Endodermal cell (in vitro differentiated cells): ENCODE measurements at places on chromosomes 7 and 10. TPM values are rescaled to one million over a fixed set of nuclear protein-coding genes. Genes with fewer than 3 reads are reported as not detected.

The TFAM gene
- 72.9 and 80.8 TPM in 2 replicates for total RNA-seq

The CYP2C19 gene
- total RNA-seq = 0.22 TPM in 1 of 2 replicates, not detected in the other

The BMPR1A gene
- 54.5 to 76.2 TPM (median 69.4 TPM) in 3 replicates for total RNA-seq

The TLX1 gene
- not detected in 2 replicates for total RNA-seq

The ARMC3 gene
- total RNA-seq = 2.0 and 2.5 TPM in 2 replicates

The METTL27 gene
- total RNA-seq = 18.2 to 24.2 TPM (median 22.2 TPM) in 3 replicates

The CLDN4 gene
- 8.5 to 11.9 TPM (median 9.7 TPM) in 3 replicates for total RNA-seq

The ASCC1 gene
- total RNA-seq = 28.7 to 48.7 TPM (median 29.2 TPM) in 3 replicates

The CTAGE4 gene
- total RNA-seq = 2.1 to 7.3 TPM (median 6.3 TPM) in 3 replicates

The PRSS37 gene
- total RNA-seq = not detected in 3 replicates

The DRGX gene
- not detected in 3 replicates for total RNA-seq

- H3K27ac ChIP-seq = no peak overlapping the region
- H3K36me3 ChIP-seq = no peaks in the 10 kb centered on the region
- H3K4me3 ChIP-seq = no peak overlapping the region
These were observed 25.0 kb upstream of the C1GALT1 start for GRCh38 chr7:7157177-7157886.

DNA sequence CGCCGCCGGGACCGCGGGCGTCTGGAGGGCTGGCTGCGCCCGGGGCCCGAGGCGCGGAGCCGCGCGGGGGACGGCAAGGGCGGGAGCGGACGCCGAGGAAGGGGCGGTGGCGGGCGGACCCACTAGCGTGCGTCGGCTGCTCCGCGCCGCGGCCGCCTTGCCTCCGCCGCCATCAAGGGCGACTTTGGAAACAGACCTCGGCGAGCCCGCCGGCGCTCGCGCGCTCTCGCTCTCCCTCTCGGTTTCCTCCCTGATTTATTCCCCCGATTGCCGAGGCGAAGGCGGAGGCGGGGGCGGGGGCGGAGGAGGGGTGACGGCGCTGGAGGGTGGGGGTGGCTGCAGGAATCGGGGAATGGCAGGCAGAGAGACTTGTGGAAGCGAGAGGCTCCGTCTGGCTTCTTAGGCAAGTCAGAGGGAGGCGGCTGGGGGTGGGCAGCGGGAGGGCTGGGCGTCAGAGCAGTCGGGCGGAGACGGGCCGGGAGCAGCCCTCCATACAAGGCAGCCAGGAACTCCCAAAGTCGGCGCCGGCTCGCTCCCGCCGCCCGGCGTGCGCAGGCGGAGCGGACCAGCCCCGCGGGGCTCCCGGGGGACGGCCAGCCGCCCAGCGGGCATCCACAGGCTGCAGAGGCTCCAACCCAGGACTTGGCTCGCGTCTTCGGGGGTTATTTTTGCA is at the start of gene CACNA2D1:
CACNA2D1 (minus strand) TSS at position 231 of the 673 bp plus-strand sequence.
- H3K4me3 ChIP-seq = peak within 1 kb of the TSS; percentile 91
- peak within 1 kb of the TSS; percentile 83 for H3K27ac ChIP-seq
- no peaks in the 10 kb centered on the region for H3K4me1 ChIP-seq
- no peaks in the 10 kb centered on the region for H3K36me3 ChIP-seq

- no peaks in the 10 kb centered on the region for H3K4me1 ChIP-seq
- DNase-seq = no peak
- H3K36me3 ChIP-seq = no peaks in the 10 kb centered on the region
- no peaks in the 10 kb centered on the region for H3K27me3 ChIP-seq
These were observed 54.3 kb upstream of the CABCOCO1 start for GRCh38 chr10:61608255-61609033.

GRCh38 chr7:582931-583330 is 63.3 kb upstream of the PDGFA start:
- no peak overlapping the region for H3K27ac ChIP-seq
- H3K4me1 ChIP-seq = no peaks in the 10 kb centered on the region
- no peaks in the 10 kb centered on the region for H3K27me3 ChIP-seq
- no peak for DNase-seq

GRCh38 chr7:24891311-24891735 is 88.7 kb downstream of the OSBPL3 start:
- no peaks in the 10 kb centered on the region for H3K4me1 ChIP-seq
- H3K27me3 ChIP-seq = no peaks in the 10 kb centered on the region
- no peaks in the 10 kb centered on the region for H3K36me3 ChIP-seq
- H3K4me3 ChIP-seq = no peak overlapping the region

DNA sequence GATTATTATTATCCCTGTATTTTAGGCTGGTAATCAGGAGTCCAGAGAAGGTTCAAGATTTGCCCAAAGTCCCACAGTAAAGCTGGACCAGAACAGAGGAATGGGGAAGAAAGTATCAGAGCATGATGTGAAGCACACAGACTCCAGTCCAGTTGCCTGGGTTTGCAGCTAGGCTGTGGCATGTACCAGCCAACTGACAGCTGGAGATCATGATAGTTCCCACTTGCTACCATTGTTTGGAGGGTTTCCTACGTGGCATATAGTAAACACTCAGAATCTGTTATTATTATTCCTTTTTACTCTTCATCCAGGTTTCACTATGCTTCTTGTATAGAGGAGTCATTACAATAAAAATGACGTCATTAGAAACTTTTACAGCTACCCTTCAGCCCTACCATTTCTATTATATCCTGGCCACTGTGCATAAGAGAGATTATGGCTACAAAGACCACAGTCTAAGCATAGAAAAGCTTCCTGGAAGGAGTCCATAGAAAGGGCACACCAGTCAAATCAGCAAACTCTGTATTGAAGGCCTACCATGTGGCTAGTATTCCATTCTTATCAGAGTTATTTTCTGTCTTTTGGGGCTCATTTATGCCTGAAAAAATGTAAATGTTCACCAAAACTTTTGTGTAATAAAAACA is 66.6 kb downstream of the MTPN start:
- no peaks in the 10 kb centered on the region for H3K4me1 ChIP-seq
- no peak overlapping the region for H3K27ac ChIP-seq
- no peaks in the 10 kb centered on the region for H3K36me3 ChIP-seq
- DNase-seq = no peak
- H3K27me3 ChIP-seq = peaks cover 9% of the 10 kb centered on the region

- H3K27ac ChIP-seq = no peak overlapping the region
- DNase-seq = no peak
- H3K4me3 ChIP-seq = no peak overlapping the region
- no peaks in the 10 kb centered on the region for H3K27me3 ChIP-seq
- H3K36me3 ChIP-seq = no peaks in the 10 kb centered on the region
- peaks cover 6% of the 10 kb centered on the region for H3K4me1 ChIP-seq
These were observed 36.5 kb downstream of the COBL start for GRCh38 chr7:51280156-51280555.

GRCh38 chr7:140645166-140645900 is 4.7 kb upstream of the DENND2A start:
- DNase-seq = peak; percentile 91
- no peaks in the 10 kb centered on the region for H3K36me3 ChIP-seq
- no peak overlapping the region for H3K4me3 ChIP-seq
- peaks cover 12% of the 10 kb centered on the region for H3K27me3 ChIP-seq

- H3K27ac ChIP-seq = no peak overlapping the region
- peak overlapping the region; percentile 91 for H3K4me3 ChIP-seq
- H3K27me3 ChIP-seq = no peaks in the 10 kb centered on the region
- H3K36me3 ChIP-seq = peaks cover 4% of the 10 kb centered on the region
- peak; percentile 100 for DNase-seq
These were observed 220 bp upstream of the ZKSCAN5 start for GRCh38 chr7:99504281-99504602.

- H3K4me3 ChIP-seq = no peak overlapping the region
- no peak overlapping the region for H3K27ac ChIP-seq
- no peak for DNase-seq
- peaks cover 58% of the 10 kb centered on the region for H3K36me3 ChIP-seq
- H3K27me3 ChIP-seq = no peaks in the 10 kb centered on the region
These were observed 18.1 kb downstream of the PSAP start for GRCh38 chr10:71832967-71833366.

DNA sequence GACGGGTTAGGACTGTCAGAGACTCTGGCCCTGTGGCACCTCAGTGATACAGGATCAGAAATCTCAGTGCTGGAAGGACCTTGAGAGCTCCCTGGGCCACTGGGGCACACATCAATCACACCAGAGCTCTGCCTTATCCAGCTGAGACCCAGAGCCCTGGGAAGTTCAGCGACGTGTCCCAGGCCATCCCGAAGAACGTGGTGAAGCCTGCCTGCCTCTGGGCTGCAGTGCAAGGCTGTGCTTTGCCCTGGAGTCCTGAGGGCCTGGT is 79.8 kb upstream of the MGMT start:
- no peak overlapping the region for H3K27ac ChIP-seq
- DNase-seq = no peak
- no peaks in the 10 kb centered on the region for H3K36me3 ChIP-seq
- H3K4me3 ChIP-seq = no peak overlapping the region
- no peaks in the 10 kb centered on the region for H3K4me1 ChIP-seq
- H3K27me3 ChIP-seq = no peaks in the 10 kb centered on the region

- no peak overlapping the region for H3K27ac ChIP-seq
- H3K27me3 ChIP-seq = no peaks in the 10 kb centered on the region
- H3K4me3 ChIP-seq = no peak overlapping the region
- no peaks in the 10 kb centered on the region for H3K4me1 ChIP-seq
- no peaks in the 10 kb centered on the region for H3K36me3 ChIP-seq
- DNase-seq = no peak
These were observed 354.9 kb downstream of the BMPER start for GRCh38 chr7:34260279-34260678.

- H3K36me3 ChIP-seq = peaks cover 45% of the 10 kb centered on the region
- H3K4me3 ChIP-seq = no peak overlapping the region
These were observed 63.8 kb downstream of the CCSER2 start for GRCh38 chr10:84392181-84392580.

- no peaks in the 10 kb centered on the region for H3K4me1 ChIP-seq
- no peak for DNase-seq
- H3K4me3 ChIP-seq = no peak overlapping the region
- no peaks in the 10 kb centered on the region for H3K27me3 ChIP-seq
These were observed 19.5 kb downstream of the KCNH2 start for GRCh38 chr7:150958597-150958996.

DNA sequence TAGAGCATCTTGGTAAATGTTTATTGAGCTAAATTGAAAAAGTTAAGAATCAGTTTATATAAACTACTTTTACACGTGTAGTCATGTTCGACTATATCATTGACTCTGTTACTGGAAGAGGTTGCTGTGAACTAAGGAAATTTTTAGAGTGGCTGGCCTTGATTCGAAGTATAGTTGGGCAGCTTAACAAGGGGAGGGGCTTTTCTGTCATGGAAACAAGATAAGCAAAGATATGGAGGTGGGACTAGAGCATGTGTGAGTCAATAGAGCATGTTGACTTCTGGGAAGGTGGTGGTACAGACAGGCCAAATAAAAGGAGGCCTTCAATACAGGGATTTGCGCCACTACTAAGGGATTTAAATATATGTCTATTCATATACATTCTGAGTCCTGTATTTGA is 7.6 kb downstream of the ATP5F1C start:
- H3K36me3 ChIP-seq = peaks cover 54% of the 10 kb centered on the region
- no peak for DNase-seq
- H3K4me3 ChIP-seq = no peak overlapping the region
- H3K4me1 ChIP-seq = peaks cover 3% of the 10 kb centered on the region
- no peak overlapping the region for H3K27ac ChIP-seq
- H3K27me3 ChIP-seq = no peaks in the 10 kb centered on the region

- no peaks in the 10 kb centered on the region for H3K27me3 ChIP-seq
- H3K27ac ChIP-seq = no peak overlapping the region
- H3K4me1 ChIP-seq = no peaks in the 10 kb centered on the region
- no peak for DNase-seq
These were observed 150.5 kb downstream of the PCDH15 start for GRCh38 chr10:54650547-54650946.

DNA sequence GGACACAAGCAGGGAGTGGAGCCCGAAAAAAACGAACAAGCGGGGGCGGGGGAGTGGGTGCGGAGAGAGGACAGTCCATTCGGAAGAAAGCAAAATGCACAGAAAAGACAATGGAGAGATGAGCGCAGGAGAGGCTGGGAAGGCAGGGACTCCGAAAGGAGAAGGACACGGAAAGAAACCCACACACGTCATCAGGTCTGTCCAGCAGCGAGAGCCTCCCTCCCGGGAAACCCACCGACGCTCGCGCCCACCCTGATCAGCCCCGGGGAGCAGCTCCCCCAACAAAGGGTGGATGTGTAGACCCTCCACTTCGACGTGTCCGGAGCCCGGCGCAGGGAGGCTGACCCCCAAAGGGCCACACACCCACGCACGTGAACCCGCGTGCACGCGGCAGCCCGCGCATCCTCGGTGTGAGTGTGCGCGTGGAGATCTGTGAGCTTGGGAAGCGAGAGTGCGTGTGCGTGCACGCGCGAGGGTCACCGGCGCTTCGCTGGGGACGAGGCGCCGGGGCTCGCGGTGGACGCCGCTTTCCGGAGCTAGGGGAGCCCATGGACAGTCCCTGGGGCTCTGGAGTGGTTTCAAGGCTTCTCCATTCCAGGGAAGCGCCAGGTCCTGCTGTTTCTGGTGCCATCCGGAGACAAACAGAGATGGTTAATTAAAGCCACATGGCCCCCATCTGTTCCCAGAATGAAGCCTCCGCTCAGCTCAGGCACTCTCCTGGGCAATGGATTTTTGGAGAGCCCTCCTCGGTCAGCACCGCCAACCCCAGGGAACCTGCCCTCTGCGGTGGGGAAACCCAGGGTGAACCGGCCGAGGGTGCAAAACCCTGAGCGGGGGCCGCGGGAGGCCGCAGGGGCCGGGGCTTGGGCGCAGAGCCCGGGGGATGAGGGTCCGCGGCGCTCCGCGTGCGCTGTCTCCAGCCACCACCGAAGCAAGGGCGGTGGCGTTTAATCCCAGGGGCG is 916 bp downstream of the LAMB1 start:
- H3K4me1 ChIP-seq = peaks cover 6% of the 10 kb centered on the region
- no peak overlapping the region for H3K27ac ChIP-seq
- peaks cover 40% of the 10 kb centered on the region for H3K36me3 ChIP-seq
- no peak for DNase-seq
- H3K27me3 ChIP-seq = peaks cover 35% of the 10 kb centered on the region

- H3K36me3 ChIP-seq = no peaks in the 10 kb centered on the region
- H3K27ac ChIP-seq = no peak overlapping the region
- H3K27me3 ChIP-seq = no peaks in the 10 kb centered on the region
- no peaks in the 10 kb centered on the region for H3K4me1 ChIP-seq
These were observed 33.9 kb downstream of the ASB13 start for GRCh38 chr10:5632446-5632845.

GRCh38 chr10:86329896-86330680 is 36.5 kb downstream of the GRID1 start:
- no peaks in the 10 kb centered on the region for H3K4me1 ChIP-seq
- no peaks in the 10 kb centered on the region for H3K36me3 ChIP-seq
- no peak overlapping the region for H3K4me3 ChIP-seq
- DNase-seq = no peak
- no peak overlapping the region for H3K27ac ChIP-seq

GRCh38 chr10:125283191-125283835 is 123.0 kb upstream of the CTBP2 start:
- H3K27me3 ChIP-seq = peaks cover 8% of the 10 kb centered on the region
- DNase-seq = peak; percentile 75
- H3K4me1 ChIP-seq = no peaks in the 10 kb centered on the region
- no peaks in the 10 kb centered on the region for H3K36me3 ChIP-seq

DNA sequence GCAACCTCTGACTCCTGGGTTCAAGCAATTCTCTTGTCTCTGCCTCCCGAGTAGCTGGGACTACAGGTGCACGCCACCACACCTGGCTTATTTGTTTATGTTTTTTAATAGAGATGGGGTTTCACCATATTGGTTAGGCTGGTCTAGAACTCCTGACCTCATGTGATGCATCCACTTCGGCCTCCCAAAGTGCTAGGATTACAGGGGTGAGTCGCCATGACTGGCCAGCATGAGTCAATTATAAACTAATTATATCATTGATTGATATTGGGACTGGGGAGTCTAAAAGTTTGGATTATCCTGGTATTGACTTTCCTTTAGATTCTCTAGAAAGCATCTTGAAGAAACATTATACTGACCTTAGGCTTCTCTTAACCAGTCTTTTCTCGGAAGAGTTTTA is 73.9 kb upstream of the CCNY start:
- no peak overlapping the region for H3K4me3 ChIP-seq
- no peaks in the 10 kb centered on the region for H3K4me1 ChIP-seq
- no peaks in the 10 kb centered on the region for H3K36me3 ChIP-seq
- H3K27me3 ChIP-seq = no peaks in the 10 kb centered on the region
- no peak for DNase-seq
- H3K27ac ChIP-seq = no peak overlapping the region
